Activated T-helper 1 cell treated with anti-CD3 and anti-CD28 coated beads, Interleukin-2, amount 50 U/mL, for 16 hours (primary cell): ENCODE measurements at places on chromosomes 4 and X.

DNA sequence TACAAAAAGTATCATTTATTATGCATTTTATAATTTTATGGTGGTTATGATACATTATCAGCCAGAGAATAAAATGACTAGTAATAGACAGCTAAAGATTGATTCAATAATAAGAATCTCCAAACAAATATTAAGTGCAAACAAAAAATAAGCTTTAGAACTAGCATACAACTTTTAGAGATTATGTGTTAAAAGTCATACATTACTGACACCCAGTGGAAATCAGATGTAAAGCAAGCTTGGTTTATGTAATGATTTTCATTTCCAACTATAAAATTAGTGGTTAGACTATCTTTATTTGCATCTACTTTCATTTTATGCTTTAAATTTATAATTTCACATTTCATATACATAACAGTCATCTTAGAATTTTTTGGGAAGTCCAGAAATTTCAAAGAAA is 57.7 kb downstream of the IL13RA2 start:
- no peak for DNase-seq

DNA sequence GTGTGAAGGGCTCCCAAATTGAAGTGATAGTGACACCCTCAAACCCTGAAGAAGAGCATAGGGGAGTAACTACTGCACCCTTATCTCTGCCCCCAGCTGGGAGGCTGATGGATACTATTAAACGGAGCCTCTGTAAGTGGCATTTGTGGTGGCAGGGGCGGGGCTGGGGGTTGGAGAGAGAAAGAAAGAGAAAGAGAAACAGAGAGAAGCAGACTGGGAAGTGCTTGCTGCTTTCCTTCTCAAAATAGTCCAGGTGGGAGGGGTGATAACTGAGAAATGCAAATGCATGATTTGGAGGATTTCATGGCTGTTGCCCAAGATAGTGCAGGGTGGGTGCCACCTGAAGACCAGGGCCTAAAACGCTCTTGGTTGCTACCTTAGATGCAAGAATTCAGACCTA is 253.5 kb upstream of the GATB start:
- DNase-seq = peak; percentile 10

DNA sequence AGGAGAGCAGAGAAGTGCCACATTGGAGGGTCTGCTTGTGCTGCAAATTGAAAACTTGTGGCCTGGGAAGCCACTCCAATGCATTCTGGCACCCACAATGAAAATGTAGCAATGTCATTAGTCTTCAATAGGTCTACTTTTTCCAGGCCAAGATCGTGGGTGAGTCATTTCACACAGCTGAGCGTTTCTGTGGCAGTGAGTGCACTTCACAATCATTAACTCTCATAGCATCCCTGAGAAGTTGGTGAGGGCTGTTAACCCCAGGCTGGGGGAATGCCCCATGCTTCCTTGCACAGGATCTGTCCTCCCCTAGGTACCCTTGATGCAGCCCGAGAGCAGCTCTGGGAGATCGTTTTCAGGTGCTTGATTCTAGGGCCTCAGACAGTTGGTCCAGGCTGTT is 196.8 kb upstream of the ATP6AP2 start:
- no peak for DNase-seq

DNA sequence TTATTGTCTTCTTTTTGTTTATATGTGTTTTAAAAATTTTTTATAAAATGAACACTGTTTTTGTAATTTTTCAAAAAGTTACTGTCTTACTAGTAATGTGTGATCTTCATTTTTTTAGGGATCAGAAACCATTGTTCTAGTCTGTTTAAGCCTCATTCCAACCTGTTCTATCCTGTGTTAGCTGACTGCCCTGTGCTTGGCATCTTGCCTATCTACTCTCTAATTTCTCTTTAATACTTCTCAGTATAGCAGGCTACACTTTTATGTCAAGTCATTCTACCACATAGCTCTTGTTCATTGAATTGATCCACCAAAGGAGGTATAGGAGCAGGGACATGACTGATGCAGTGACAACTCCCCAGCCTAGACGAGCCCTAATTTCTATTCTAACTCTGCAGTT is 70.2 kb upstream of the PLS3 start:
- DNase-seq = no peak

DNA sequence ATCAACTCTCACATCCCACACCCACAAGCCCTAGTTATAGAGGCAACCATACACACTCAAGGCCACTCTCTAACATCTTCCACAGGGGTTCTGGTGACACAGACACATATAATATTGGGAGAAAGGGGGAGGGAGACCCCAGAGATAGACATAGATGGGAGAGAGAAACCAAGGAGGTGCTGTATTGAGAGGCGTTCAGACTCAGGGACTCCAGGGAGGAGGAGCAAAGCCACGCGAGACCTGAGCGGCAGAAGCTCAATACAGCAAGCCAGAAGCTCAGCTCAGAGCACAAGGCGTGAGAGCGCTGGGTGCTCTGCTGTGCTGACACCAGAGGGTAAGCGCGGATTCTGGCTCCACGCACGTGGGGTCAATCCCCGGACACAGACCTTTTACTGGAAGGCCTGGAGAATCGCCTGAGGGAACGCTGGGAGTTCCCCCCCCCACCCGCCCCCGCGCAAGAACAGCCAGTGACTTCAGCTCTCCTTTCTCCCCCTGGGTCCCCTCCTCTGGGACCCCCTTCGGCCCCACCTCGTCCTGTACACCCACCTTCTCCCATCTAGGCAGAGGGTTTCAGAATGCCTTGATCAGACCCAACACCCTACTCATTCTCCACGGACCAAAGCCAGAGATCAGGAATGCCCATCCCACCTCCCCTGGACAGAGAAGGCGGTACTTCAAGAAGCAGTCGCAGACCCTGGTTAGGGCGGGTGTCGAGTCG is 8.7 kb downstream of the MSX1 start:
- DNase-seq = no peak

GRCh38 chr4:180350901-180351300 is 1892.3 kb upstream of the TENM3 start:
- no peak for DNase-seq

DNA sequence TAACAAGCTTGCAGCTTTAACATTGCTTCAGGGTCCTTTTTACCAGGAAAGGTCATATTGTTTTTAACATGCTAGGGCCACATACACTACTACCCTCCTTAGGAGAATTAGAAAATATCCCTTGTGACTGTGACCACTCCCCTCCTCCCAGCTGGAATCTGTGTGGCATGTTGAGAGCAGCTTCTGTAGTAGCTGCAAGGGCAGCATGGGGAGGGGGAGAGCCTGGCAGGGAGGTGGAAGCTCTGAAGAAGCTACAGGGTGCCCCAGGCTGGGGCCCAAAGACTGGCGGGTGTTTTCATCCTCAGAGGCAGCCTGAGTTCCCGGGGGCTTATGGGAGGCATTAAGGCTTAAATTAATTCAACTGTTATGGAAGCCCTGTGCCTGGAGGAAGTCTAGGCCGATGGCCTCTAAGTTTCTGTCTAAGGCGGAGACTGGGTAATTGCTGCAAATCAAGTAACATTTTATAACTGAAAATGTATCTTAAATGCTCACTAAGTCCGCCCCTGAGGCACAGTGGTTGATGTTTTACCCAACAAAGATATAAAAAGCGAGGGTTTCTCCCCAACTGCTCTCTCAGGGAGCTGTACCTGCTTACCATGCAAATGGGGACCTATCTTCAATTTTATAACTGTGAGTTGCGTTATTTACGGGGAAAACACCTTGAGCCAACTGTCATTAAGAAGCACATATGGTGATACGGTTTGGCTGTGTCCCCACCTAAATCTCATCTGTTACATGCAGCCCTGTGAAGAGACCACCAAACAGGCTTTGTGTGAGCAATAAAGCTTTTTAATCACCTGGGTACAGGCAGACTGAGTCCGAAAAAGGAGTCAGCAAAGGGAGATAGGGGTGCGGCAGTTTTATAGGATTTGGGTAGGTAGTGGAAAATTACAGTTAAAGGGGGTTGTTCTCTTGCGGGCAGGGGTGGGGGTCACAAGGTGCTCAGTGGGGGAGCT is 37.4 kb upstream of the STS start:
- no peak for DNase-seq

- no peak for DNase-seq
Observed at GRCh38 chr4:101227715-101228114, 119.6 kb downstream of the PPP3CA start.

GRCh38 chr4:111537871-111538270 is 607.4 kb upstream of the FAM241A start:
- DNase-seq = no peak

- no peak for DNase-seq
Observed at GRCh38 chr4:55538531-55538930, 8.2 kb downstream of the CLOCK start.

DNA sequence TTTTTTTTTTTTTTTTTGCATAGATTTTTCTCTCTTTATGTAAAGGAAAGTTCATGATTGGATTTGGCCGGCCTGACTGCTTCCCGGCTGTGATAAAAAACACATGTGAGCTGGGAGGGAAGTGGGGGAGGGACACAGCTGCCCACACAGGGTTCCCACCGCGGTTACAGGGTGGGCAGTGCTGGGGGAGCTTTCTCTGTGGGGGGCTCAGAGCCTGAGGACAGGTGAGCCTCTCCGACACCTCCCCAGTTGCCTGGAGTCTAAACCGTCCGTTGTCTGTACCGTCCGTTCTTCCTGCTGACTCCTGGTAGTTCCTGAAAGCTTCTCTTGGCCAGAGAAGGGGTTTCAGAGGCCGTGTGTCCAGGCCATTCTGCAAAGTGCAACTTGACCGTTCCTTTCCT is 21.8 kb downstream of the SHOX start:
- DNase-seq = no peak

DNA sequence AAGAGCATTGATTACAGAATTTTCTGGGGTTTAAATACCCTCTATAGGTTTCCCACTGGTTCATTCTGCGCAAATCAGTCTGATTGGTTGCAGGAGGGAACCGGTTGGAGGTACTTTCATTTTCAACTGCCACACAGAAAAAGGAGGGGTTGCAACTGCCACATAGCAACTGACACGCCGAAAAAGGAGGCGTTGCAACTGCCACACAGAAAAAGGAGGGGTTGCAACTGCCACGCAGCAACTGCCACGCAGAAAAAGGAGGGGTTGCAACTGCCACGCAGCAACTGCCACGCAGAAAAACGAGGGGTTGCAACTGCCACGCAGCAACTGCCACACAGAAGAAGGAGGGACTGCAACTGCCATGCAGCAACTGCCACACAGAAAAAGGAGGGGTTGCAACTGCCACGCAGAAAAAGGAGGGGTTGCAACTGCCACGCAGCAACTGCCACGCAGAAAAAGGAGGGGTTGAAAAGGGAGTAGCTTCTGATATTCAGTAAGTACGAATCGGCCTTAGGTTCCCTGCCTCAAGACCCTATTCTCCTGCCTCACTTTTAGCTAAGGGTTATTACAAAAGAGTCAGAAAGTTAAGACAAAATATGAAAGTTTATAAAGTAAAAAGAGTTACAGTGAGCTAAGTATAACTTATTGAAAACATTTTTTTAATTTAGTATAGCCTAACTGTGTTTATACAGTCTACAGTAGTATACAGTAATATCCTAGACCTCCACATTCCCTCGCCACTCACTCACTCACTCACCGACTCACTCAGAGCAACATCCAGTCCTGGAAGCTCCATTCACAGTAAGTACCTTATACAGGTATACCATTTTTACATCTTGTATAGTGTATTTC is 431.8 kb downstream of the KCTD8 start:
- no peak for DNase-seq

DNA sequence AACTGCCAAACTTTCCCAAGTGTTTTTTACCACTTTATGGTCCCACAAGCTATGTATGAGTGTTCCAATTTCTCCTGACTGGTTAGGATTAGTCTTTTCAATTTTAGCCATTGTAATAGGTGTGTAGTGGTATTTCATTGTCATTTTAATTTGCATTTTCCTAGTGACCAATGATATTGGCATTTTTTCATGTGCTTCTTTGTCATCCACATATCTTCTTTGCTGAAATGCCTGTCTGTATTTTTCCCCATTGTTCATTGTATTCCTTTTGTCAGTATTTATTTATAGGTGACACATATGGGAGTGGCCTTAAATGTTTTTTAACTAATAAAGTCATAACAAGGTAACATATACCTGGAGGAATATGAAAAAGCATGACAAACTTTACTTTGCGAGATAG is 9.2 kb upstream of the UBE2D3 start:
- no peak for DNase-seq

GRCh38 chrX:123854329-123854728 is 5.5 kb upstream of the XIAP start:
- no peak for DNase-seq

- peak; percentile 21 for DNase-seq
Observed at GRCh38 chr4:6658597-6659075, 18.2 kb downstream of the MRFAP1 start.

DNA sequence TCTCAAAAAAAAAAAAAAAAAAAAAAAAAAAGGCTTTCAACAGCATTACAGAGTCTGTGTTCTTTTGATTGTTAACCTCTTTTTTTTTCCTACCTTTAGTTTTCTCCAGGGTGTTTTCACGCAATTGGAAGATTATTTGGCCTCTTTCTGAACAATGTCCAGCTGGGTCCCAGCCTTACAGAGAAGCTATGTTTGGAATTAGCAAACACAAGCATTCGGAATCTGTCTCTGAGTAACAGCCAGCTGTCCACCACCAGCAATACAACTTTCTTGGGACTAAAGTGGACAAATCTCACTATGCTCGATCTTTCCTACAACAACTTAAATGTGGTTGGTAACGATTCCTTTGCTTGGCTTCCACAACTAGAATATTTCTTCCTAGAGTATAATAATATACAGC is 13.3 kb downstream of the TLR3 start:
- no peak for DNase-seq

GRCh38 chr4:77028246-77028645 is 47.5 kb downstream of the CCNI start:
- no peak for DNase-seq

DNA sequence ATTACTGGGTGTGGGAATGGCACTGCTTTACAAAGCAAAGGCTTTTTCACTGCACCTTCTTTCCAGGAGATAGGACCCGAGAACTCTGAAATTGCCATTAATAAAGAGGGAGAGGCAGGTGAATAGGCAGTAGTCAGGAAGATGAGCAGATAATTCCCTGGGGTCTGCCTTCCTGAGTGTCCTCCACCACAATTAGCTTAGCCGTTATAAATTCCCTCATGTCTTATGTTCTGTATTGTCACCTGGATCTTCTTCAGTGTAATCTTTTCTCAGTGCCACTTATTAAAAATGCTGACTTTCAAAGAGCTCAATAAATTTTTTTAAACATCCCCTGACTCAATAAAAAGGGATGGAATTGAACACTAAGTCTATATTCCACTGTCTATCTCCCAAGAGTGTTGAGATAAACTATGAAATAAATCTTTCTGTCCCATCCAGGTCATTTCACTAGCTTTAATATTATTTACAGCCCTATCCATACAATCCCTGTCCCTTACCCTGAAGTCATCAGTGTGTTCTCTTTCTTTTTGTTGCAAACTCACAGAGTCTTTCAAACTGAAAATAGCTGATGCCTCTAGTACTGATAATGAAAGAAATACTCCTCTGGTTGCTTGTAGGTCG is 272.2 kb upstream of the NRK start:
- no peak for DNase-seq

- DNase-seq = no peak
Observed at GRCh38 chr4:183966371-183966770, 61.3 kb downstream of the STOX2 start.

DNA sequence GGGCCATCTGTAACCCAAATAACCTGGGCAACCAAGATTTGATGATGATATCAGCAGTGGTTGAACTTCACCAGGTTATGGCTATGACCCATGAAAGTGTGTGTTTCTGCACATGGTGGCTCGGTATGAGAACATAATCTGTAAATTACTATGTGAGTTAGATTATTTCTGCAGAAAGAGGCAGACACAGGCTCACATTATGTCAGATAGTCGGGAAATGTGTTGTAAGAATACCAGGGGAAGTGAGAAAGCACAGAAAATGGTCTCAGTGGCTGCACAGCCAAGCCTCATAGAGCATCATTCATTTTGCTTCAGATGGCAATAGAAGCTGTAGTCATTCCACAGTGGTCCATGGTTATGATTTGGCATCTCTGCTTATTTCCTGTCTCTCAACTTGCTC is 63.0 kb upstream of the RBPJ start:
- DNase-seq = no peak
